ENCODE measurements at places on chromosomes 6 and 20.

GRCh38 chr6:23145781-23146180, 576.4 kb downstream of the HDGFL1 start:
- DNase-seq = no peak

DNA sequence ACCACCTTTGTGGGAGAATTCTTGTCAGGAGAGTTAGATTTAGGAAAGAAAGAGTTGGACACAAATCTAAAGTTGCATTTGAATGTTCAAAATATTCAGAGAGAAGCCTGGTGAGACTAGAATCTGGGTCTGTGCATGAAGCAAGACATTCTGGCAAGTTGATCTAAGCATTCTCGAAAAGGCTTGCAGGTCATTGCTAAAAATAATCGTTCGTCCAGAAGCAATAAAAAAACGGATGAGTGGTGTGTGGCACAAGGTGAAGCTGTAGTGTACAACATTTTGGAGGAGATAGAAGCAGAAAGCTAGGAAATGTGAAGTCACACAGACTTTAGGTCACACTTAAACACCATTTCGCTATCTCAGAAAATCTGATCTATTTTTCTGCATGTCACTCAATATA, 114.9 kb upstream of the IFNGR1 start:
- DNase-seq = no peak

DNA sequence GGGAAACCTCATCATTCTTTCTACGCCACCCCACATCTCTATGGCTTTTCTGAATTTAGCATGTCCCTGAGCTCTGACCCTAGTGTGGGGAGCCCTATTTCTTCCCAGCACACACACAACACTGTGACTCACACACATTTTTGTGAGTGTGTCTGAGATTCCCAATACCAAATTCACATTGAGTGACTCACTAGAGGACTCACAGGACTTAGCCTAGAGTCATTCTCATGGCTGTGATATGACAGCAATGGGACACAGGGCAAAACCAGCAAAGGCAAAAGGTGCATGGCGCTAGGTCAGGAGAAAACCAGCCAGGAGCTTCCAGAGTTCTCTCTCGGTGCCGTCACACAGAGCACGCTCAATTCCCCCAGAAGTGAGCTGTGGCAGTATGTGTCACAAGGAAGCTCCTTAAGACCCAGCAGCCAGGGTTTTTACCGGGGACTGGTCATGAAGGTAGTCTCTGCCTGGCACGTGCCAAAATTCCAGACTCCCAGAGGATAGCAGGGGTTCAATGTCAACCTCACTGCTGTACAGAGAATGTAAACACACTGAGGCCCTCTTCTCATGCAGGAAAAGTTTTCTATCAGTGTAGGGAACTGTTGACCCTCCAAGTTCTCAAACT, 6.2 kb downstream of the CSTL1 start:
- DNase-seq = no peak

DNA sequence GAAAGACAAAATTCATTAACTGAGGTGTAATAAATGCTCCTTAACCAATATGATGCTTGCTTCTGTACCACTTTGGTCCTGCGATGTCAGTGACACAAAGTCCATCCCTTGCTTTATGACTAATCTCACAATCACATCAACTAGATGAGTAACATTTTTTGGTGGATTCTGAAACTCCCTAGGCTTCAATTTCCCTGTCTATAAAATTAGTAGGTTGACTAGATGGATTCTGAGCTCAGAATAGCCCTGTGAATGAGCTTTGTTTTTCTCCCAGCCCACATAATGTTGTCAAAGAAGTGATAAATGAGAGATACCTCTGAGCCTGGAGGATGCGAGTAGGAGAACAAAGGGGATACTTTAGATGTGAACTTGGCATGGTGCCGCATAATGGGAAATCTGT, 9.1 kb downstream of the TXLNB start:
- no peak for DNase-seq

DNA sequence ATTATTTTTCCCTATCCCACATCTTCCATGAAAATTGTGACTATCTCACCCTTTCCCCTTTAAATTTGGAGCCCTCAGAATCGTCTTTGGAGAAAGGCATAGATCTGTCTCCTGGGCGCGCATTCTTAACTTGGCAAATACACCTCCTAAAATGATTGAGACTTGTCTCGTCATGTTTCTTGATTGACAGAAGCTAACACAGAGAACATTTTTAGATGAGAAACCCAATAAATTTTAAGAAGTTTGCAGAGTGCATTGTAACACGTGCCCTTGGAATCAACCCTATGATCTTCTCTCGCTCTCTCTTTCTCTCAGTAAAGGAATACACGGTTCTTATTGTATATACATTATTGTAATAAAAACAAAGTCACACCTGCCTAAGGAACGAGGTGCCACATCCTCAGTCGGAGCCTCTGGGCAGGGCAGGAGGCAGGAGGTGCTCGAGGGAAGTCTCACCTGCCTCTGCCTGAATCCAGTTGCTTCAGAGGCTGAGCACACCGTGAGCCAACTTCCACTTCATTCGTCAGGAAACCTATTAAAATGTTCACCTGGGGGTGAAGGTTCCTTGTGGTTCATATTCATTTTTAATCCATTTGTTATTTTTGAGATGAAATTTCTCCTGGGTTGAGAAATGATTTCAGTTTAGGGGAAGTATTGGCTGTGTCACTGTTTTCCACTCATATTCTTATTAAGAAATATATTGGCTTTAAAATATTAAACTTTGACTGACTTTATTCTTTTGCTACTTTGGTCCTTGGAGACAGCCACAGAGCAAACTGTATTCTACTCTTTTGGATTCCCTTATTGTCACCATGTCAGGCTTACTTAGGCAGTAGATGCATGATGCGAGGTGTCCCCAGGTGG, 90.5 kb upstream of the THBS2 start:
- no peak for DNase-seq

- DNase-seq = no peak
These were observed 35.8 kb downstream of the GCM1 start for GRCh38 chr6:53112871-53113270.

GRCh38 chr6:56958481-56958880, 3.6 kb downstream of the BEND6 start:
- no peak for DNase-seq

- DNase-seq = no peak
These were observed 56.0 kb downstream of the MDN1 start for GRCh38 chr6:89763550-89763949.

GRCh38 chr6:157761331-157761921, 61.6 kb upstream of the SNX9 start:
- DNase-seq = no peak

- no peak for DNase-seq
These were observed 238.0 kb upstream of the MAN1A1 start for GRCh38 chr6:119587537-119587936.

DNA sequence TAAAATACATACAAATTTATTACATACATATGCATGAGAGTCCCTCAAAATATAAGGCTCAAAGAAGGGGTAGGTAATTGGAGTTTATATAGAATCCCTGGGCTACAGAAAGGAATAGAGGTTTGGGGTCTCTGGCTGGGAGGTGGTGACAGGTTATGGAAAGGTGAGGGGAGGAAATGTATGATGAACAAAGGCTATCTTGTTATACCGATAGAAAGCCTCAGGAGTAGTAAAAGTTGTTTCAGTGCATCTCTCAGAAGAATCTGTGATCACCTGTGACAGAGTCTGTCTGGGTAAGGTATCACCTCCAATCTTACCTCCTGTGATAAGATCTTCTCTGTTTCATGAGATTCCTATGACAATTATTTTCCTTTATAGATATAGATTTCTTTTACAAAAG, 252.9 kb upstream of the AGPAT4 start:
- DNase-seq = no peak

GRCh38 chr6:109644131-109644530, 46.9 kb downstream of the AK9 start:
- no peak for DNase-seq

DNA sequence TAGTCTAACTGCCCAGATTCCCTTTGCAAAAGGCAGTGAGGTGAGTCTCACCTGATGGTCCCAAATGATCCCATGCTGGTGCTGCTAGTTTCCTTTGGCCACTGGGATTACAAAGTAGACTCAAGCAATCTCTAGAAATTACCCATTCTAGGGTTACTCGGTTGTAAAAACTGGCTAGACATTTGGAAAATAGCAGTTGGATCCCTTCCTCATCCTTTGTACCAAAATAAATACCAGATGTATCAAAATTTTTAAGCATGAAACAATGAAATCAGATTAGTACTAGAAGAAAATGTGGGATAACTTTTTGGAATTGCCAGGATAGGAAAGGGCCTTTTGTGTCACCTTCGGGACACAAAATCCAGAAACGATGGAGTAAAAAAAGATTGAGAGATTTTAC, 112.9 kb upstream of the TOP1 start:
- no peak for DNase-seq

DNA sequence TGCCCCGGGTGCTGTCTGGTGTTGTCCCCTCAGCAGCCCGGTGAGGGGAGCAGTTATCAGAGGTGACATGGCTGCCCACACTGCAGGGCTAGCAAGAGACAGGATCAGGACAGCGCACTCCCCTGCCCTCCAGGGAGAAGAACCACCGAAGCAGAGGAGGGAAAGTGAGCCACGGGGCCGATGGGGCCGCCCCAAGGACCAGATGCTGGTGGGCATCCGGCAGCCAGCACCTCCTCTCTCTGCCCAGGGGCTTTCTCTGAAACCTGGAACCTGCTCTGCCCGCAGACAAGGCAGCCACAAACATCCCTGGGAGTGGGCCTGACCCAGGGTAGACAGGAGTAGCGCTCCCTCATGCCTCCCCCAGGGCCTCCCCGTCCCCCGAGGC, 163.0 kb upstream of the CST7 start:
- DNase-seq = no peak

DNA sequence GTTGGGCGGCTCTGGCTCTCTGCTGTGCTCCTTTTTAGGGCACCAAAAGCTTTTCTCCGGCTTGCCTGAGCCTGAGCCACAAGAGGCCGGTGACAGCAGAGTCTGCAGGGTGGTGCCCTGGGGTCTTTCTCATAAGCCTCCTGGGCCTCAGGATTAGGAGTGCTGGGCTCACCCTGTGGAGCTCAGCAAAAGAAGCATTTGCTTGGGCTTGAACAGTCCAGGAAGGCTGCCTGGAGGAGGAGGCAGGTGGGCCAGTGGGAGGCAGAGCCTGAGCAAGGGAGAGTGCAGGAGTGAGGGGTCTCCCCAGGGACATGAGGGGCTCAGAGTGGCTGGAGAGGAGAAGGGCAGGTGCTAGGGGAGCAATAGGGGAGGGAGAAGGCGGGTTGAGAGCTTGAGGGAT, 32.9 kb upstream of the MRGBP start:
- no peak for DNase-seq

GRCh38 chr6:33431880-33432541, 12.1 kb downstream of the SYNGAP1 start:
- no peak for DNase-seq

- DNase-seq = no peak
These were observed 40.2 kb upstream of the SLC22A1 start for GRCh38 chr6:160081398-160081797.

DNA sequence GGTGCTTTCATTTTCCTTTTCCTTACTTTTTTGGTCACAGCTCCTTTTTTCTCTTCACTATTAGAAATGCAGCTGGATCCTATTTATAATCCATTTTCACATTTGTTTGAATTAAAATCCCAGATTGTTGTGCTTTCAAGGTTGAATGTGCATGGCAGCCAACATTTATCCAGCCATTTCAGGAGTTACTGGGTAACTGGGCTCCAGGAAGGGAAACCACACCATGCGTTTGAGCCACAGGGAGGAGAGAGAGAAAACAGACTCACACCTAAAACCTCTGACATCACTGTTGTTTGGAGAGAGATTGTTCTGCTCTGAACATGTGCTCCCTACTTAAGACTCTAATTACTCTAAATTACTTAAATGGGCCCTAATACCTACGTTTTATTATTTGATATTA, 173.4 kb downstream of the BMP2 start:
- DNase-seq = no peak

GRCh38 chr20:35571555-35571954, 29.7 kb downstream of the ERGIC3 start:
- DNase-seq = no peak

DNA sequence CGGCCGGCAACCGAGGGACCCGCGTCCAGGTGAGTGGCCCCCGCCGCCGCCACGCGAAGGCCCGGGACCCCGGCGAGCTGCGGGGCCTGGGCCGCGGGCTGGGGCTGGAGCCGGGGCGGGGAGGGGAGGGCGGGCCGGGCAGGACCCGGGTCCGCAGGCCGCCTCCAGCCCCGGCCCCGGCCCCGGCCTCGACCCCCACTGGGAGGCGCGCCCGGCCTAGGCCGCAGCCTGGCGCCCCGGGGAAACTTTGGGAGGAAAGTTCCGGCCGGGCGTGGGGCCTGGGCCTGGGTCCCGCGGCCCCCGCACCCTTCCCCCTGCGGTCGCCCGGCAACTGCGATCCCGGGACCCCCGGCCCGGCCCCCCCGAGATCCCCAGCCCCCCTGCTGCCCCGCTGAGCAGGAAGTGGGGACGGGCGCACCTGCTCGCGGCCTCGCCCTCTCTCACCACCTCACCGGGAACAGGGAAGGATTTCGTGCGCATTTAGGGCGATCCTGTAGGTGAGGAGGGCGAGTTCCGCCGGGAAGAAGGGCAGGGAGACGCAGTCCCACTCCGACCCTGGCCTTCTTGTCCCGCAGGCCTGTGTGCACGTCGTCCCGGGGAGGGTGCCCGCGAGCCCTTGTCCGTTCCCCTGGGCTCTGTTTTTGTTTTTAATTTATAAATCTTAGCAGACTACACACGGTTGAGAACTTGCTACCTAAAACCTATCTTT, 402 bp downstream of the OSBPL2 start:
- DNase-seq = no peak

- no peak for DNase-seq
These were observed 44.0 kb upstream of the SLC22A16 start for GRCh38 chr6:110520209-110520965.

DNA sequence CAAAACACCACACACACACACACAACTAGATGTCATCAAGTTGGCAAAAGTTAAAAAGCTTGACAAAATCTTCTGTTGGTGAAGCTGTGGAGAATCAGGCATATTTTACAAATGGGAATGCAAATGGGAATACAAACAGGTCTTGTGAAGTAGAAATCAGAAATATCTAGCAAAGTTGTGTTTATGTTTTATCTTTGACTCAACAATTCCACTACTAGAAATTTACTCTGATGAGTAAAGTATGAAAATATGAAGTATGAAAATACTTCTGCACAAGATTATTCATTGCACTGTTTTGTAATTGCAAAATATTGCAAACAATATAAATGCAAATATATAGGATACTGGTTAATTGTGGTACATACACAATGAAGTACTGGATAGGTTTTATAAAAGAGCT, 1166.0 kb upstream of the GJE1 start:
- DNase-seq = no peak

DNA sequence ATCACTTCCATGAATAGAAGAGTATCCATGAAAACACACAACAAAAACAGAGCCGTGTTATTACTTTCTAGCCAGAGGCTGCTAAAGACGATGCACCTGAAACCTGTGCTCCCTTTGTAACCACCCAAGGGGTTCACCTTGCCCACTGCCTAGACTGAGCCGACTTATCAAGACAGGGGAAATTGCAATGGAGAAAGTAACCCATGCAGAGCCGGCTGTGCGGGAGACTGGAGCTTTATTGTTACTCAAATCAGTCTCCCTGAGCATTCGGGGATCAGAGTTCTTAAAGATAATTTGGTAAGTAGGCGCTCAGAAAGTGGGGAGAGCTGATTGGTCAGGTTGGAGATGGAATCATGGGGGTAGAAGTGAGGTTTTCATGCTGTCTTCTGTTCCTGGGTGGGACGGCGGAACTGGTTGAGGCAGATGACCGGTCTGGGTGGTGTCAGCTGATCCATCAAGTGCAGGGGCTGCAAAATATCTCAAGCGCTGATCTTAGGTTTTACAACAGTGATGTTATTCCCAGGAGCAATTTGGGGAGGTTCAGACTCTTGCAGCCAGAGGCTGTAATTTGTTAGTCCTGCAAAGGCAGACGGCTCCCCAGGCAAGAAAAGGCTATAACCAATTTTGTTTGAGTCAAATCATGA, 366.6 kb downstream of the PREX1 start:
- DNase-seq = no peak

GRCh38 chr20:9172851-9173250, 104.0 kb downstream of the PLCB4 start:
- DNase-seq = no peak
